ENCODE measurements at places on chromosomes 4 and X.

DNA sequence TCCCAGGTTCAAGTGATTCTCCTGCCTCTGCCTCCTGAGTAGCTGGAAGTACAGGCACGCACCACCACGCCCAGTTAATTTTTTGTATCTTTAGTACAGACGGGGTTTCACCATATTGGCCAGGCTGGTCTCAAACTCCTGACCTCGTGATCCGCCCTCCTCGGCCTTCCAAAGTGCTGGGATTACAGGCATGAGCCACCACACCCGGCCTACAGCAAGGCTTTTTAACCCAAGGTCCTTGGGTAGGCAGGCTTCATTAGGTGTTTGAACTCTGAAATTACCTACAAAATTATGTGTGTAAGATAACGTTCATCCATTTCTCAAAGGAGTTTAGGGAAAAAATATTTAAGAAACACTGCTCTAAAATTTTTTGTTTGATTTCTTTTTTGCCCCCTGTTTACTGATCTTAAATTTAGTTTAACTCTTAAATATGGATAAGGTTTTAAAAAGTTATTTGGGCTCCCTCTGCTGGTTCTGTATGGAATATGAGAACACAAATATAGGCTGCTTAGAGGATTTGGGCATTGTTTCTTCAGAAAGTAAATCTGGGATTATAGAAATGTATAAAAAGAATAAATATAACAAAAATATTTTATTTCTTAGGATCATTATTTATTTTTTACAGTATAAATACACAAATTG is 92.8 kb downstream of the CBR4 start:
- DNase-seq, result no peak

GRCh38 chr4:27005501-27005900 is 144.9 kb downstream of the STIM2 start:
- no peak for DNase-seq

DNA sequence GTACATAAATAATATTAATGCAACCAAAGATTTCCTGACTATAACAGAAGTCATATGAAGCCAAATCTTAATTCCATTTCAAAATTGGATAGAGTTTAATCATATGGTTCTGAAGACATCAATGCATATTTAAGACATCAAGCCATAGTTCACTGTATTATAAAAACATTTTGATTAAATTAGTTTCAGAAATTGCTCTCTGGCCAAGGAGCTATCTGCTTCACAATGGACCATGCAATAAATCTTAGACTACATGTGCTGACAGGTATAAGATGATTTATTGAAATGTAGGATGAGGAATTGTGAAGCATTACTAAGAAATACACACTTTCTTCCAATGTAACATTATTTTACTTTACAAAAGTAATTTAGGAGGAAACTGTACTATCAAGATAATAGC is 81.6 kb downstream of the MID1 start:
- DNase-seq, result no peak

DNA sequence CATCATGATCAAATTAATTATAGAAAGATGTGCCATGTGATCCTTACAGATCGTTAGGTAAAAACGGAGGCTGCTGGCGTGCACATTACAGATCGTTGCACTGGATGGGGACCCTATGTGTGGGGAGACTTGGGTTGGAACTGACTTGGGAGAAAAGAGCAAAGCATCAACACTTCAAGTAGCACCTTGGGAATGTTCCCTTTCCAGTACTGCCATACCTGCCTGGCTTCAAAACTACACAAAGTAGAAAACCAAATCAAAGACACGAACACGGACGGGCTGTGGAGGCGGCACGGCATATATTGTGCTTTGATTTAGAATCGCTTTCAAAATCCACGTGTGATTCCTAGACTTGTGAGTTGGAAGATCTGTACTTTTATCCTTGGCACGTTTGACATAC is 898 bp downstream of the CMC4 start:
- DNase-seq, result no peak

DNA sequence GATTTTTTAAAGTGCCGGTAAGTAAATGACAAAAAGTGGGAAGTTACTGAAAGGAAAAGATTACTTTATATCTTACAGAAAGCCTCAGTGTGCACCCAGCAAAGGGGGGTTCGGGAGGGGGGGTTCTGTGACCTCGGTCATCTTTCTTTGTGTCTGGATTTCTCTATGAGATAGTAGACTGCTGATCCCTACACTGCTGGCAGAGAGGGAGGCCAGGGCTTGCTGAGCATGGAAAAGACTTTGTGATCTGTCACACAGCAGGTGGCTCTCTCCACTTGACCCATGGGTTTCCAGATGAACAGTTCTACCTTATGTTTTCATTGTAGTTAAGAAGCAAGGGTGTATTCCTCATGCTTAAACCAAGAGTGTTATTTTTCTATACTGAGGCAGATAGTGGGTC is 475.6 kb downstream of the PCDH10 start:
- DNase-seq, result no peak

GRCh38 chr4:7679406-7680040 is 244.8 kb upstream of the PSAPL1 start:
- DNase-seq, result no peak

GRCh38 chrX:121666171-121666570 is 618.8 kb downstream of the GLUD2 start:
- DNase-seq, result no peak

DNA sequence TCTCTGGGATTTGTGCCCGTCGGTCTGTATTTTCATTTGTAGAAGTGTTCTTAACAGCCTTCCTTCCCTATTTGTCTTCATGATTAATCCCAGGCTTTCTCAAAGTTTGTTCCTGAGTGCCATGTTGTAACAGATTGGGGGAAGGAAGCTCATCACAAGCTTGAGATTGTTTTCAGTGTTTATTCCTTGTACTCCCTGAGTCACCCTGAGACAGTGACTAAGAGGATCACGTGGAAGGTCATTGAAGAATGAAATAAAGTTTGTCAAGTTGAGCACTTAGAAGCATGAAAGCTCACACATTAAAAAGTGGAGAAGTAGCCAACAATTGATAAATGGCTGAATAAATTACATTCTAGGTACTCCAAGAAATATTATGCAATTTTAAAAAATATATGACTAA is 153.5 kb upstream of the FAM241A start:
- no peak for DNase-seq

DNA sequence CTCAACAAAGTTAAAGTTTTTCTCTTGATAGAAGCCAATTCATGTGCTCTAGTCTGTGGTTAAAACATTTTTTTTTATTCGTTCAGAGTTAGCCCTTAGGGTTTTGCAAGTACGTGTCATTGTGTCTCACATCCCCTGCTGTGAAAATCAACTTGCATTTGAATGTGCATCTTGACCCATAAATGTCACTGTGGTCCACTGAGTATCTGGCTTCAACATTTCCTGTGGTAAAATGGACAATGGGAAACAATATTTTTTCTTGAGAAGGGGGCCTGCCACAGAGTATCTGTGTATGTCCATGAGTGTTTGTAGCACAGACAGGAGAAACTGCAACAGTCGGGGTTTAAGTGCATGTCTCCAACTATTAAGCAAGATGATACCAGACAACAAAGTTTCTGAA is 554.8 kb upstream of the TENM3 start:
- DNase-seq, result no peak

Measured in stimulated activated effector memory CD8-positive, alpha-beta T cell treated with anti-CD3 and anti-CD28 coated beads, Interleukin-12 subunit alpha, Interleukin-12 subunit beta, amount 100 ng/mL, for 72 hours (primary cell).